ENCODE measurements at places on chromosomes 6 and 20. TPM values are rescaled to one million over a fixed set of nuclear protein-coding genes. Genes with fewer than 3 reads are reported as not detected.
A peak's percentile ranks its signal among the peaks of the same experiment; 100 is the strongest.

Gene HDGFL1
- total RNA-seq, result not detected

Gene OR2H1
- total RNA-seq, result not detected

DNA sequence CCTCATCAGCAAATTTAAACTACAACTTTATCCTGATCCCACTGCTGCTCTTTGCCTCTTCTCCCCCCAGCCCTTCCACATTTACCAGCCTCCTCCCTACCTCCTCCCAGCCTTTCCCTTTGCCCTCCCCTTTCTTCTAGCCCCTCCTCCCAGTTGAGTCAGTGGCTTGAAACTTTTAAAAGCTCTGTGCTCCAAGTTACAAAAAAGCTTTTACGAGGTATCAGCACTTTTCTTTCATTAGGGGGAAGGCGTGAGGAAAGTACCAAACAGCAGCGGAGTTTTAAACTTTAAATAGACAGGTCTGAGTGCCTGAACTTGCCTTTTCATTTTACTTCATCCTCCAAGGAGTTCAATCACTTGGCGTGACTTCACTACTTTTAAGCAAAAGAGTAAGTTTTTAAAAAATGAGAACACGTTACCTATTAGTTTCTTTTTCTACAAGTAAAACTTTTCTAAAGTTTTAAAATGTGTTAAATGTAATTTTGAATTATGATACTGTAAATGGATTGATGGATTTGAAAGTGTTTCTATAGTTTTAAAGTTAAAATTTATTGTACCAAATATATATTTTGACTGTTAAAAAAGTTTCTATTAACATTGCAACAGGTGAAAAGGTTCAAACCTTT lies at the start of gene GJA1:
TSS of gene GJA1 (plus strand) at position 203 of the 626 bp plus-strand sequence. CDS start 11,202 bp downstream, outside the sequence.
- no peak for DNase-seq

Gene C6orf118
- not detected for total RNA-seq

DNA sequence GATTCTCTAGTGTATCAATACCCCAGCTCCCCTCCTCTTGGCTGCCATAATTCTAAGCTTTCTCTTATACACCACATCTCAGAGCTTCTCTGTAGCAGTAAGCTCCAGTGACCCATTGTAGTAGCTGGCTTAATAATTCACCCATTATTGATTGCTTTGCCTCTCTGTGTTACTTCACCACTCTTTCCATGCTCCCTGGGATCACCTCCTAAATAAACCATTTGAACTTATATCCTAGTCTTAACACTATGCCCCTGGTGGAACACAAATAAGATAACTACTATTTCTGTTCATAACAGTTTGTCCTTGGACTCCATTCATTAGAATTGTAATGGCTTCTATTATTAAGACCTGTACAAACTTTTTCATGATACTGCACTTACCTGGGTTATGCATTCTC lies 758.9 kb downstream of the KIF16B start:
- DNase-seq, result no peak

DNA sequence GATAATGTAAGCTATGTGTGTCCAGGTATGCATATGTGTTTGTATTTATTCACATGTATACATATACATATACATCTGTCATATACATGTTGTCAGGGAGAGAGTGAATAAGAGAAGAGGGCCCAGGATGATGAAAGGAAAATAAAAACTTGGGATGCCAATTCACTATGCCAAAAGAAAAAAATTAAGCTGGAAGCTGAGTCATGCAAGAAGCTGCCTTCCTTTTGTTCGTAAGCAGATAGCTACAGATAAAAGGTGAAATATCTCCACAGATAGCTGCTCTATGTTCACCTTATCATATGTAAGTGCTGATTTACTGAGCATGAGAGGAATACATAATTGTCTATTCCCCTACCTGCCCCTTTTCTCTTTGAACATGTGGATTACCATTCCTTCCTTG lies 579.9 kb downstream of the EPM2A start:
- DNase-seq, result no peak

GRCh38 chr6:149182262-149182661 lies 135.2 kb upstream of the TAB2 start:
- DNase-seq, result no peak

GRCh38 chr6:45986746-45987274 lies 28.9 kb downstream of the CLIC5 start:
- DNase-seq, result no peak

DNA sequence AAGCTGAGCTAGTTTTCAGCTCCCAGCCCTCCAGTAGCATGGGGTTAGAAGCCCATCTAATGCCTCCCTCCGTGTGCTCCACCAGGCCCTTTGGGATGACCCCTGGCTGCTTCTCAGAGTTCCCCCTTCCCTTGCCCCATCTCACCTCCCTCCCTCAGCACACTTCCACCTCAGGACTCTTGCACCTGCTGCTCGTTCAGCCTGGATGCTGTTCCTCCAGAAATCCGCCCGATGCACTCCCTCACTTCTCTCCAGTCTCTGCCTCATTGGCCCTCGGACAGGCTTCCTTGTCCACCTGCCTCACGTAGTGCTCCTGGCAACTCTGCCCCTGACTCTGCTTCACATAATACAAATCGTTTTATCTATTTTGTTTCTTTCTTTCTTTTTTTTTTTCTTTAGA lies 26.8 kb downstream of the FGD2 start:
- no peak for DNase-seq

DNA sequence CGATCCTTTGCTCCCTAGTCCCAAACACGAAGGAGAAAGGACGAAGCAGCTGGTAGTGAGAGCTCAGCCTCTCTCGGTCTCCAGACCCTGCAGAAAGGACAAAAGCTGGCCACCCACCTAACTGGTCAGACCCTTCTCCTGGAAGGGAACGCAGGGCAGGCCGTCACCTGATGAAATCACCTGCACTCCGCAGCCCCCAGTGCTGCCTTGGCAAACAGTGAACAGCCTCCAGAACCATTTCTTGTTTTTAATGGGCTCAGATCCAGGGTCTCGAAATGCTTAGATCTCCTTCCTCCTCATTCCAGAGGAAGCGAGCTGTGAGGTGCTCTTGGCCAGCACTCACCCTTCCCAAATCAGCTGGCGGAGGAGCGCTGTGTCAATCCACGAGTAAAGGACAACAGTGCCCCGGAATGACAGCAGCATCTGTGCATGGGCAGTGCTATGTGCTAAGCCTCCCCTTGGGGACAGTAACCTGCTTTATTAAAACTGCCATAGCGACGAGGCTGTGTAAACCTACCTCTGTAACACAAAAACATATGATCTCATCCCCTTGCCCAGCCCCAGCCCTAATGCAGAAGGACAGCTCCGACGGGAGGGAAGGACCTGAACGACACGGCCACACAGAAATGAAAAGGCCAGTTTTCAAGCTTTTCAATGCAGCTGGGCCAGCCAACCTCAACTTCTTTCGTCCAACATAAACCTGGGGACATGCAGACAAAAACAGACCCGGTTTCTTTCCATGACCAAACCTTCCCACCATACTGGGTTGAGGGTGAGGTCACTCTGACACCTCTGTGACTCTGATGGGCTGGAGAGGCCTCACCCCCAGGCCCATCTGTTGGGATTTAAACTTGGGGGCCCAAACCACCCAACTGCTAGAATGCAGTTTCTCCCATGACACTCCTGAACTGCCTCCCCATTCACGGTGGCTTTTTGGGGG lies 43.3 kb downstream of the SULF2 start:
- no peak for DNase-seq

Gene TAGAP
- 1.2 TPM for total RNA-seq

GRCh38 chr6:140641412-140641811 lies 1267.0 kb upstream of the CITED2 start:
- DNase-seq, result no peak

DNA sequence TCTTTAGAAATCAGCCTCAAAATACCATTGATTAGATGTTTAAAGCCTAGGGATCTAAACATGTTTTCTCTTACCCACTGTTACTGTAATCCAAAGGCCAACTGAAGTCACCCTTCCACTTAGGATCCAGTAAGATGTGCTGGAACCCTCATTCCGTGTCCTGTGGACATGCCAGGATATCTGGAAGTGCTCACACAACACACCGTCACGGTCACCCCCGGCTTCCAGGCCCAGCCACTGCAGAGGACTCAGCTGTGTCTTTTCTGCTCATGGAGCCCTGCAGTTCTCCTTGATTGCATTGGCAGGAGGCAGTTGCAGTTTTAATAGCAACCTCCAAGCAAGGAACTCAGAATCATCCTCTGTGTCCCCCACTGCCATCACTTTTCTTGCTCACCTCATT lies 93.3 kb downstream of the CAP2 start:
- DNase-seq, result peak; percentile 26

GRCh38 chr20:1335961-1336698 lies 7.2 kb upstream of the SDCBP2 start:
- DNase-seq, result no peak

Gene MOXD1
- 3.4 TPM for total RNA-seq

DNA sequence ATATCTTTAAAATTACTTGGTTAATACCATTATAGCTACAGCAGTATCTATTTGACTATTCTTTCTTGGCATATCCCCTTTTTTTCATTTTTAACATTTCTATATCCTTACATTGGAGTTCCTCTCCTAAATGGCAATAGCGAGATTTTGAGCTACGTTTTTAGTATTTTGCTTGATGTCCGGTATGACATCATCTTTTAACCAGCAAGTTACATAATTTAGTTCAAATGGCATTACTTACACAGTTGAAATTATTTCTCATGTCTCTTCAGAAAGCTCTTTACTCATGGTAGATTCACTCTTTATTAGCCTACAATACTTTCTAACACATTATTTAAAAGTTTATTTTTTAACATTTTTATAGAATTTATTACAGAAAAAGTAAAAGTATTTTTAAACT lies 701.7 kb upstream of the EPHA7 start:
- no peak for DNase-seq

DNA sequence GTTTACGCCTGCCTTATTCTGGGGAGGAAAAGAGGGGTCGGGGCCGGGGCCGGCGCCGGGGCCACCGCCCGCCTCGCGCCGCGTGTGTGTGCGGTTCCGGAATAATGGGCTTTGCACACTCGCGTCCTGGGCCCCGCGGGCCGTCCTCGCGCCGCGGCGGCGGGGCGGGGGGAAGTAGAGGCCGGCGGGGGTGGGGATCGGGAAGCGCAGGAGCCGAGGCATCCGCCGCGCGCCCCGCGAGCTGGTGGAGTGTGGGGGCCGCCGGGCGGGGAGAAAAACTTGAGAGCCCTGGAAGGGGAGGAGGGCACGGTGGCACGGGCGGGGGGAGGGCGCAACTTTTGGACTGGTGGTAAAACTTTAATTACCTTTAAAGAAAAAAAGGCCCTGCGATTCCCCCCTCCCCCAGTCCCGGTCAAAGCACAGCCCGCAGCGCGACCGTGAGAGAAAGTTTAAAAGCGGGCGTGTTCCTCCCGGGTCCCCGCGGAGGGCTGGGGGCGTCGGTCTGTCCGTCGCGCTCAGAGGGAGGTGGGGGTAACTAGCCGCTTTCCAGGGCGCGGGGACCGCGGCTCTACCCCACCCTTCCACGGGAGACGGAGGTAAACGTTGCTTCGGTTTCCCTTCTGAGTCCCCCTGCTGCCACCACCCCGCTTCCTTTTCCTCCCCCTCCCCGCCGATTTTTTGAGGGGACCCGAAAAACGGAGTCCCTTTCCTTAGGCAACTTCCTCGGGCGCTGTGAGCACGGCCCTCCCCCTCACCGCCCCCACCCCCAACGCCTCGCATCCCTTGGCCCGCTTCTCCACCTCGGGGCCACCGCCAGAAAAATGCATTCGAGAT lies 1.9 kb downstream of the L3MBTL3 start:
- DNase-seq, result peak; percentile 33

DNA sequence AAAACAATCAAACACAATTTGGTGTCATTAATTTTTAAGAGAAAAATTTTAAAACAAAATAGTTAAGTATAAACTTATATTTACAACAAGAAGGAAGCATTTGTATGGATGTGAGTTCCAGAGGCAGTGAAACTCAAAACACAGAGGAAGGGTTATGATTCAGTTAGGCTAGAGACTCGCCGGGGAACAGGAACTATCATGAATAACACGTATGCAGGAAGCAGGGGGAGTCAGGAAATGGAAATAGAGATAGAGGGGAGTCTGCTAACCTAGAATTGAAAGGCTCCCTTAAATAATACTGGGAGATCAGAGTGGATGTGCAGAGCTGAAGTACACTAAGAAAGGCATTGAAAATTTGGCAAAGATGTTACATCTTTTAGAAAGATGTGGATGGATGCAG lies 14.2 kb upstream of the HLA-DRB1 start:
- no peak for DNase-seq

GRCh38 chr6:163332575-163332974 lies 81.9 kb upstream of the QKI start:
- no peak for DNase-seq

DNA sequence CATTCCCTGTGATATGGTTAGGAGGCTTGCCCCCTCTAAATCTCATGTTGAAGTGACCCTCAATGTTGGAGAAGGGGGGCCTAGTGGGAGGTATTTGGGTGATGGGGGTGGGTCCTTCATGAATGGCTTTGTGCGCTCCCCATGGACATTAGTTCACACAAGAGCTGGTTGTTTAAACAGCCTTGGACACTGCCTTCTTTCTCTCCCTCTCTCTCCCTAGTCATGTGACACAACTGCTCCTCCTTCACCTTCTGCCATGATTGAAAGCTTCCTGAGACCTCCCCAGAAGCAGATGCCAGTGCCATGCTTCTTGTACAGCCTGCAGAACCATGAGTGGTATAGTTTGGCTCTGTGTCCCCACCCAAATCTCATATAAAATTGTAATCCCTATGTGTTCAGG lies 117.2 kb upstream of the SLC22A16 start:
- no peak for DNase-seq

GRCh38 chr20:33713865-33714367 lies 6.2 kb downstream of the PXMP4 start:
- no peak for DNase-seq

DNA sequence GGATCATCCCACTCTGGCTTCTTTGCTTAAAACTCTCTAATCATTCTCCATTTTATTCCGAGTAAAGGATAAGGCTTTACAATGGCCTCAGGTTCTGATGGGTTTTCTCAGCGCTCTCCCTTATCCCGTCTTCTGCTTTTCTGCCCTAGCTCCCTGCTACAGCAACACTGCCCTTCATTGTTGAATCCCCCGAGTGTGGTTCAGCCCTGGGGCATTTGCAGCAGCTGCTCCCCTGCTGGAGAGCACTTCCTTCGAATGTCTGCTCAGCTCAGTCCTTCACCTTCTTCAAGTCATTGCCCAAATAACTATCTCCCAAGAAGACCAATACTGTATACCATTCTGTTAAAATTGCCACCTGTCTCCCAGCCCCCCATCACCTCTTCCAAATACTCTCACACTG lies 111.8 kb downstream of the TBXT start:
- no peak for DNase-seq

- DNase-seq, result no peak
These were observed 26.9 kb upstream of the ADTRP start for GRCh38 chr6:11805259-11806053.

GRCh38 chr20:34883087-34883688 lies 6.8 kb downstream of the ACSS2 start:
- no peak for DNase-seq

DNA sequence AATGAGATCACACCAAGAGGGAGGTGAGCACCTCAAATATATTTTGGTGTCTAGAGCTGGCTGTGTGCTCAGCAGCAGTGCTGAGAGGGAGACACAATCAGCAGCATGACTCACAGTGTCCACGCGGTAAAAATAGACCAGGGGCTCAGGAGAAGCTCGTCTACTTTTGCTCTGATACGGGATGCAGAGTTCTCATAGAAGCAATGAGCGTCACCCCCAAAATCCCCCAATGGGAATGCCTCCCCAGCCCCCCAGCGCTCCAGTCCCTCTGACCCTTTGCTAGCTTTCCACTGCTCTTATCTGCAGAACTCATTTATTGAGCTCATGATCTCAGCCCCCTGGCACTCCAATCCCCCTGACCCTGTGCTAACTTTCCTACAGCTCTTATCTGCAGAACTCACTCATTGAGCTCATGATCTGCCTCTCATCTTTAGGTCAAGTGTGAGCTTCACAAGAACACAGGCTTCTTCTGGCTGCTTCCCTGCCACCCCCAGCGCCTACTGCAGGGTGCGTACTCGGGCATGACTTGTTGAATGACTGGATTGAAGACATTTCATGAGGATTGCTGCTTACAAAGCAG lies 34.0 kb downstream of the SYNDIG1 start:
- DNase-seq, result peak; percentile 51

Measured in left ventricle myocardium inferior (tissue), 1 donor.